NCI-H1048 (cell line): ENCODE measurements at places on chromosomes 3 and 15.

DNA sequence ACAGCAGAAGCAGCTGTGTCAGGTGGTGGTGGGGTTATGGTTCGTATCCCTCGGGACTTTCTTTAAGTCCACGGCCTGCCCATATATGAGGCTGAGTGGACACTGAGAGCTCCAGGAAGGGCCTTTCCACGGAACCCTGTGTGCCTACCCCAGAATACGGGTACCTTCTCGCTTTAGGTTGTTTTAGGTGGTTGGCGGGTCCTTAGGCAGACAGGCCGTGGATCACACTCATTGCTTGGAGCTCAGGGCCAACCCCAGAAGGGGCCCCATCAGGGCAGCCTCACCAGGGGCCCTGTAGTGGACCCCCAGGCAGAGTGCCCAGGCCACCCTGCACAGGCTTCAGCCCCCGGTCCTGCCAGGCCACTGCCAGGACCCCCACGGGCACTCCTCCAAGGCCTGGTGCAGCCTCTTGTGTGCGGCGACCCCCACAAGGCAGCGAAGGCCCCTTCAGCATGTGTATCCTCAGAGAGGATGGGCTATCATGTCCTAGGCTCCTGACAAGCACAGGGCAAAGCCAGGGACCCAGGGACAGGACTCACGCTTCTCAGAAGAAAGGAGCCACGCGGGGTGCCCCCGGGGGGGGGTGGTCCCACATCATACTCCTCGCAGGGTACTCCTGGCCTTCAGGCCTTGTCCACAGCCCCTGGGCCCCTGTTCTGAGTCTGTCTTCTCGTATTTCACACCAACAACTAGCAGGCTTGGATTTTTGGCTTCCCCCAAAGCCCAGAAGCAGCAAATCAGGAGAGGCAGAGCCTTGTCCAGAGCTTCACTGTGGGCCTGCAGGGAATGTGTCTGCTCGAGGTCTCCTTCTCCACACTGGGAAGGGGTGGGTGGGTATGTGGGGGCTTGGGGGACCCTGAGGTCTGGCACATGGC is 93.4 kb downstream of the LRRK1 start:
- no peak for DNase-seq

DNA sequence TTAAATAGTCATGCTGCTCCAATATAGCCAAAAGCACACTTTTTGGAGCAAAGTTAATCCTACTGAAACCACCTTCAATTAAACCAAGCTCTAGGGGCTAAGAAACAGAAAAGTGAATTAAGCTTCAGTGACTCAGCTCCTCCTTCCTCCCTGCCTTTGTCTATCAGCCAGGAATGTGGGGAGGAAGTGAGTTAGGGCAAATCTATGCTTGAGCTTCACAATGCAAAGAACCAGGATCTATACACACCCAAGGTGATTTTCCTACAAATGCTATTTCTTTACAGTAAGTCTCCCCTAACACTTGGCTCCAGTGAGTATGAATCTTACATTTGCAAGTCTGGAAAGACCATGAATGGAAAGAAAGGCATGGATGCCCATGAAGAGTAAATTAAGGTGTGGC is 212.1 kb downstream of the P3H2 start:
- no peak for DNase-seq

- DNase-seq, result no peak
Observed at GRCh38 chr15:94131875-94132274, 99.5 kb upstream of the MCTP2 start.

DNA sequence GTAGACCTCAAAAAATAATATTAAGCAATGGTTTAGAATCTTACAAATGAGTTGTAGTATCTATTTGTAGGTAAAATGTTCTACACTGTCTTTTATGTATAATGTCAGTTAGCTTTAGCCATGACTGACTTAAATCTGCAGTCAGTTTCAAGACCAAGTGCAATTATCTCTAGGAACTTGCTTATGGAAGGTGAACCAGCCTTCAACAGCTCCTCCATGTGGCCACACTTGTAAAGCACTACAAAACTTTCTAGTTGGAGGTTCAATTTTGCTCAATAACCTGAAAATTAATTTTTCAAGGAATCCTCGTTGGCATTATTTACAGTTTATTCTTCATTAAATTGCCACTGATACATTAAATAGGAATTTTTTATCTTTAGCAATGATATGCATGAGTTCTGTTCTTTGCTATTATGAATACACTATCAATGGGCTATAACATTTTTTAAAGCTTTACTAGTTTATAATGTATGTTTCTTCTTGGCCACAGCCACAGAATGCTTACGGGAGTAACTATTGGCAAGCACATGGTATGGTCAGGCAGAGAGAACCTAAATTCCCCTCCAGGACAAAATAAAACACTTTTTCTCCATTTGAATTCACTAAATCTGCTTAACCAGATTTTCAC is 315.3 kb upstream of the UBE2E2 start:
- no peak for DNase-seq

- no peak for DNase-seq
Observed at GRCh38 chr3:194375473-194376240, 6.1 kb upstream of the LRRC15 start.

- DNase-seq, result no peak
Observed at GRCh38 chr3:194247350-194247740, 103.8 kb downstream of the CPN2 start.
